ENCODE measurements at places on chromosomes 7 and 10. TPM values are rescaled to one million over a fixed set of nuclear protein-coding genes. Genes with fewer than 3 reads are reported as not detected.

GIMAP6 gene
- not detected for total RNA-seq

PLEKHA8 gene
- total RNA-seq, result 26.2 TPM

PTPN20 gene
- not detected for total RNA-seq

ADRA2A gene
- total RNA-seq, result 0.79 TPM

HNRNPF gene
- total RNA-seq, result 63.2 TPM

DRGX gene
- 17.8 TPM for total RNA-seq

FBXL13 gene
- 0.76 TPM for total RNA-seq

ADAMTS14 gene
- total RNA-seq, result 6.4 TPM

TUBB8 gene
- not detected for total RNA-seq

TMEM178B gene
- total RNA-seq, result 0.63 TPM

BEND7 gene
- 5.5 TPM for total RNA-seq

LDB3 gene
- total RNA-seq, result 0.53 TPM

RPEL1 gene
- not detected for total RNA-seq

HOGA1 gene
- total RNA-seq, result 3.5 TPM

NODAL gene
- total RNA-seq, result not detected

SLC13A1 gene
- total RNA-seq, result 0.03 TPM

NUTM2B gene
- total RNA-seq, result 0.51 TPM

PMPCB gene
- 110 TPM for total RNA-seq

ODAD2 gene
- 6.8 TPM for total RNA-seq

METTL2B gene
- total RNA-seq, result 45.4 TPM

GBX1 gene
- 0.95 TPM for total RNA-seq

GSAP gene
- total RNA-seq, result not detected

CAV1 gene
- total RNA-seq, result 23.7 TPM

ANKRD61 gene
- total RNA-seq, result 0.63 TPM

ARF5 gene
- total RNA-seq, result 120 TPM

PNLIPRP2 gene
- total RNA-seq, result not detected

AKR1E2 gene
- not detected for total RNA-seq

ZNF365 gene
- total RNA-seq, result 1.2 TPM

ITPRID1 gene
- not detected for total RNA-seq

VIM gene
- total RNA-seq, result 1,733 TPM

CD36 gene
- total RNA-seq, result 0.13 TPM

ALOX5 gene
- total RNA-seq, result not detected

NKX2-3 gene
- total RNA-seq, result not detected

CRYGN gene
- not detected for total RNA-seq

Data from SJCRH30 (cell line).